ENCODE measurements at places on chromosomes 1 and 21. TPM values are rescaled to one million over a fixed set of nuclear protein-coding genes. Genes with fewer than 3 reads are reported as not detected.

SLC44A5 gene
- total RNA-seq: 1.4 TPM

- no peak for DNase-seq
Observed at GRCh38 chr1:234619071-234619480, 9.1 kb upstream of the IRF2BP2 start.

DNA sequence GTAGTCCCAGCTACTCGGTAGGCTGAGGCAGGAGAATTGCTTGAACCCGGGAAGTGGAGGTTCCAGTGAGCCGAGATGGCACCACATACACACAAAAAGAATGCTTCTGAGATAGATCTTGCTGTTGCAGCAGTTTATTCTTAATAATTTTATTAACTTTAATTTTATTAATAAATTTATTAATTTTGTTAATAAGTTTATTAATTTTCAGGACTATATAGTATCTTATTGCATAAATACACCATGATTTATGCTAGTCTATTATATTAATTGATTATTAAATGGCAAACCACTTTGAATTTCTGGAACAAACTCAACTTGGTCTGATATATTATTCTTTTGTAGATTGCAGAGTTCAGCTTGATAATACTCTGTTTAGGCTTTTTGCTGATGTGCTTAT is 99.5 kb downstream of the CLIC6 start:
- DNase-seq: no peak

- DNase-seq: peak; percentile 86
Observed at GRCh38 chr1:93338387-93339146, 7.1 kb upstream of the DR1 start.

DNA sequence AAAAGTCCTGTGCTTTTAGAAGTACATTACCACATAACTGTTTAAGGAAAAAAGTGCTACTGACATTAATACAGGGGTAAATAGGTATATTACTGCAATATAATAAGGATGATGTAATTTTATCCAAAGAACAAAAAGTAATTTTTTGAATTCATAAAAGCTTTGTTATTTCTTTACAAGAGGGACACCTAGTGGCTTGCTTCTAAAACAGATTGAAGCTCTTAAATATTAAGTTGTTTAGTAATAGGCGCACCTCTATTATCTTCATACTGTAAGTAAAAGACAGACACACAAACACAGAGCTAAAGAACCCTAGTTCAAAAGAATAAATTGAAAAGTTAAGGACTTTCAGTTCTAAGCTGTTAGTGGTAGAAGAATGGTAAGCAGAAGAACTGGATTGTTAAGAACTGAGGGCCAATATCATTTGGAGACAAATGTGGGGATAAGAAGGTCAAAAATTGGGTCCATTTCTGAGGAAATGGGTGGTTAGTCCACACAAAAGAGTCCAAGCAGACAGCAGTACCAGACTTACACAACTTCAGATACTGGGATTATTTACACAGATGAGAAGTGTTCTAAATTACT is 15.4 kb downstream of the ZNHIT6 start:
- peak; percentile 21 for DNase-seq

DNA sequence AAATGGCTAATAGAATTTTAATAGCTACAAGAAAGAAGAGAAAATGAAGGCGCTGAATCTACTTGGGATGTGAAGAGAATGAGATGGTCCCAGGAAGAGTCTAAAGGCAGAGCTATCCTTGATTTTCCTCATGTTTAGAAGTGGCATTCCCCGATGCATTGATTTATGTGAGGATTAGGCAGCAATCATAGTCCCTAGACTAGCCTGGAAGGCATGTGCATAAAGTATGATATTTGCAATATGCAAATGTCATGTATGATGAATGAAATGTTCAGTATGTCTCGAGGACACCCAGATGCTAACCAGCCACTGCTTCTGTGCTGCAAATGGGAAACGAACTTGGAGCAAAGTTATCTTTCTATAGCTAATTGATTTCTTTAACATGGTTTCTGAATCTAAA is 641.5 kb upstream of the PLXNA2 start:
- DNase-seq: no peak

- DNase-seq: no peak
Observed at GRCh38 chr1:48469616-48470480, 2.2 kb downstream of the SPATA6 start.

DNA sequence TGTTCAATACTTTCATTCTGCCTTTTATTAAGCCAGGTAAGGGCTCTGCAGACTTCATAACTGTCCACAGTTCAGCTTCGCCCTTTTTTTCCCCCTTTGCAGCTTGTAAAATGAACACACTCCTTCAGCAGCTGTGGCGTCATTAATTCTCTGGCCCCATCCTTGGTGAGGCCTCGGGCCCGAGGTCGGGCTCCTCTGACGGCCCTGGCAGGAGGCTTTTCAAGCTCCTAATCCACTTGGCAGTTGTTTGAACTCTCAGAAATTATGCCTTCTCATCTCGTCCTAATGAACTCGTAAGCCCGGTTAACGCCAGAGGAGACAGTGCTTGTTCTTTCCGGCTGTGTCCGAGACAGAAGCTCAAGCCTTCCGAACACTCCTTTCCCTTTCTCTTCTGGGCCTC is 18.1 kb upstream of the EPHA8 start:
- DNase-seq: no peak

DNA sequence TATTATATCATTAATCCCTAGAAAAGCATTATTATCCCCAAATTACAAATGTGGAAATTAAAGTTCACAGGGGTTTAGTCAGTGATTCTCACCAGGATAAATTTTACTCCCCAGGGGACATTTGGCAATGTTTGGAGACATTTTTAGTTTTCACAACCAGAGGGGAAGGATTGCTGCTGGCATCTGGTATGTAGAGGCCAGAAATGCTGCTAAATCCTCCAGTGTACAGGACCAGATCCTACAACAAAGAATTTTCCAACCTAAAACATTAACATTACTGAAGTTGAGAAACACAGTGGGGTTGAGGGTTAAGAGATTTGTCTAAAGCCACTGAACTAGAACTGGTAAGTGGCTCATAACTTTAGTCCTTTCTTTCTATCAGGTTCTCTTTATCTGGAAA is 162.0 kb upstream of the SYT6 start:
- DNase-seq: no peak

DNA sequence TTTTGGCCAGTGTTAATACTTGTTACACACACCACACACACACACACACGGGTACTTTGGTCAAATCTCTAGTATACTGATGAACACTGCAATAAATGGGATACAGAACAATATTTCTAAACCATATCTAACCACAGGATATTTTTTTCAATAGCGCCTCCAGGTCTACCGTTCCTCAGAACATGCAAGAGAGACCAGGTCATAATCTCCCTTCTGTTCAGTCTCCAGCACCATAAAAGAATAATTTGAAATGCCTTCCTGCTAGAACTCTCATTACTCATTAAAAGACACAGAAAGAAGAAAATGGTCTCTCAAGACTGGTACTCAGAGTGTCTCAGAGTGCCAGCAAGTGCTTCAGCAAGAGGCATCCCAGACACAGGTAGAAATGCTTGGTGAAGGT is 11.5 kb upstream of the SLC44A3 start:
- no peak for DNase-seq

- DNase-seq: no peak
Observed at GRCh38 chr1:2395245-2395644, 3.6 kb downstream of the RER1 start.

GRCh38 chr21:41009398-41010100 is 158.4 kb upstream of the BACE2 start:
- DNase-seq: peak; percentile 18

DNA sequence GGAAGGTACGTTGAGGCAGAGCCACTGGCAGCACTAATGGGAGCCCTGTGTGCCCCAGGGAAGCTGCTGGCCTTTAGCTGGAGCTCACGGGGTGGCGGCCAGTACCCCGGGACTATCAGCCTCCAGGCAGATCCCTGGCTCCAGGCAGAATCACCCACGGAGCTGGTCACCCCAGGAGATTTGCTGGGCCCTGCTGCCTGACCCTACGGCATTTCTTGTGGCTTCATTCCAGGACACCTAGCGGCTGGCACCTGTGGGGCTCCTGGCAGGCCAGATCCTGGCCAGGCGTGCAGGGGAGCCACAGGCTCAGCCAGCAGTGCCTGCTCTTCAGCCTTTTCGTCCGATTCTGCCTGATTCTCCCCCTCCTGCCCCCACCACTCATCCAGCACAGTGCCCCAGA is 7.1 kb downstream of the PADI1 start:
- no peak for DNase-seq

DNA sequence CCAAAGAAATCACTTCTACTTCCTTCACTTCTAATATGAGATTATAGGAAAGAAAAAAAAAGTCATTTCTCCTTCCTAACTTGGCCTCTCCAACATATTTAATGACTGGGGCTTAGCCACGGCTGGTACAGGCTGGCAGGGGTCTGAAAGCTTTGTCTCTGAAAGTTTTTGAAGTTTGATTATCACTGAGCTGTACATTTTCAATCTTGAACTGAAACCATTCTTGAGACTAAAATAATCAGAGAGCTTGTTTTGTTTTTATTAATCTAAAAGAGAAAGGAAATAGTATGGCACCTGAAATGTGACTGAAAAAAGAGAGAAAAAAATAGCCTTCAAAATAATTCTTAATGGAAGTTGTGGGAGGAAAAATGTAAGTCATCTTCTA is 3.8 kb upstream of the KRTAP19-8 start:
- no peak for DNase-seq

- no peak for DNase-seq
Observed at GRCh38 chr1:219276049-219276738, 102.5 kb downstream of the LYPLAL1 start.

IL10 gene
- not detected for total RNA-seq

DNA sequence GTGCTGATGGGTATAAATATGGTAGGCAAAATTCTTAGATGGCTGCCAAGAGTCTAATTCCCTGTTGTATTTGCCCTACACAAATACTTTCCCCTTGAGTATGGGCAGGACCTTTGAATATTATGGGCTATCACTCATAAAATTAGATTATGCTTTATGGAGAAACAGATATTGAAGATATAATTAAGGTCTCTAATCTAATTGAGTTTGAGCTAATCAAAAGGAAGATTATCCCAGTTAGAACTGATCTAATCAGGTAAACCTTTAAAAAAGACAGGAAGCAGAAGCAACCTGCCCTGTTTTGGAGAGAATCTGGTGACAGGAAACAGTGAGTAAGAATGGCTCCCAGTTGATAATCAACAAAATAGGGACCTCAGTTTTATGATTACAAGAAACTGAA is 609.0 kb upstream of the PRMT6 start:
- DNase-seq: no peak

DNA sequence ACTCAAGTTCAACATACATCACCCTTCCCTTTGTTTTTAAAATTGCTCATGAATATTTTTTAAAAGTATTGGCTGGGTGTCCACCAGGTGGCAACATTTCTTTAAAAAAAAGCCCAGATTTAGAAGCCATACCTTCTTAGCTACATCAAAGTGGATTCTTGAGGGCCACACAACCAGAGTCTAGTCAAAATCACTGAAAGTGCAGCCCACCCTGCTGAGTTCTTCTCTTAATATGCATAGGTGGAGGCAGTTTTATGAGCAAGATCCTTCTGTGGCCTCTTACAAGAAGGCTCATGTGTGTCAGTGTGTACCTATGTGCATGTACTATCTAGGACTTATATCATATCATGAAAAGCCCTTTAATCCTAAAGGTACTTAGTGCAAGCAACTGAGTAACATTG is 16.9 kb upstream of the GNG12 start:
- no peak for DNase-seq

DNA sequence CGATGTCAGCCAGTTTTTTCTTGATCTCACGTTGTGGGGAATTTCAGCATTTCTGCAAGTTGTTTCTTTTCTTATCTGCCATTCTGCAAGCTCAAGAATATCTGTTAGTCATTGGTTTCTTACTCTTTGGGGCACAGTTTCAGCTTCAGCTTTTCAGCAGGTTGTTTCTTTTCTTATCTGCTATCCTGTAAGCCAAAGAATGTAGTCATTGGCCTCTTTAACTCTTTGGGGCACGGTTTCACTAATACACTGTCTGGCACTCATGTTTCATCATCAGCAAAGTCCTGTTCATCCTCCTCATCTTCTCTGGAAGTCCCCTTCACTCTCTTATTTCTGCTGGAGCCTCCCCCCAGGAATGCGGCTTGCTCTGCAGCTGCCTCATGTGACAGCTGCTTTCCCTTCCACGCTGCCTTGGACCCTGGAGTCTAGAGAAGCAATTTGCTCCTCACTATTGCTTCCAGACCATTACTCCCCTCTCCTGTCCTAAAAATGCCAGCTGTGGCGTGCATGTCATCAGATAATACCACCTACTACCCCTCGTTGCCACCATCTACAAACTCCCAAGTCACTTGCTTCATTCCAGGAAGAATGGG is 67.0 kb upstream of the CACNA1E start:
- DNase-seq: no peak

DNA sequence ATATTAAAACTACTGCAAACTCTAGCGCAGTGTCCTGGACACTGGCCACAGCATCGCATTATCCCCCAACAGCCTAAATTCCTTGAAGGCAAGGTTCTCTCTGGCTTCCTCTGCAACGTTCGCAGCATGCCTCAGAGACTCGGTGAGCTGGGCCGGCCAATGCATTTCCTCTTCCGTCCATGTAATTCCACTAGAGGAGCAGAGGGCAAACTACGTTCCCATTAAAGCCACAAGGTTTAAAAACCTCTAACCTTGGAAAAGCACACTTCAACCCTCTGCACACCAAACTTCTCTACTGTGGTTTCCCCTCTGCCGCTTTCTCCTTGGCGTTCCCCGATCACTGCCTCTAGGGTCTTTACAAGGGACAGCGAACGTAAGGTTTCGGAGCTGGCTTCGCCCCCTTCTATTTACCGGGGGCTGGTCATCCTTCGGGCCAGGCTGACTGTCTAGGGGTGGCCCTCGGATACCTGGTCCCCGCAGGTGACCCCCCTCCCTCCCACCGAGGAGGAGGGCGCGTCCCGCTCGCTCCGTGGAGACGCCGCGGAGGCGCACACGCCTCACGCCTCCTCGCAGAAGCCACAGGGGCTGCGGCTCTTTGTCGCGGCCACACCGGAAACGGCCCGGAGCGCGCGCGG is 456 bp upstream of the SMYD2 start:
- DNase-seq: peak; percentile 32

DNA sequence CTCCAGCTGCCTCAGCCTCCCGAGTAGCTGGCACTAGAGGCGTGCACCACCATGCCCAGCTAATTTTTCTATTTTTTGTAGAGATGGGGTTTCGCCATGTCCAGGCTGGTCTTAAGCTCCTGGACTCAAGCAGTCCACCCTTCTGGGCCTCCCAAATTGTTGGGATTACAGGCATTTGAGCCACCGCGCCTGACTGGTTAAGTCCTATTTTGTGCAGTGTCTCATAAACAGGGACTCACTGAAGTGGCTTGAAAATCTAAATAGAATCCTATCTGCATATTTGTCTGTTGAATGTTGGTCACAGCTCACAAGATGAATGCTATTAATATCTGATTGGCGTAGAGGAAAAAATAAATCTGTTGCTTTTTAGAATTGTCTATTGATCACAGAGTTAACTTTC is 5.9 kb upstream of the CHAF1B start:
- DNase-seq: no peak

- no peak for DNase-seq
Observed at GRCh38 chr1:182664296-182664695, 20.1 kb downstream of the RGS8 start.

Data from foreskin keratinocyte (primary cell).